ENCODE measurements at places on chromosomes 3 and 15. TPM values are rescaled to one million over a fixed set of nuclear protein-coding genes. Genes with fewer than 3 reads are reported as not detected.
A peak's percentile ranks its signal among the peaks of the same experiment; 100 is the strongest.

- H3K27ac ChIP-seq: peak overlapping the region; percentile 94
- peaks cover 64% of the 10 kb centered on the region for H3K4me1 ChIP-seq
- H3K4me3 ChIP-seq: peak overlapping the region; percentile 31
Observed at GRCh38 chr15:88637841-88638625, 783 bp upstream of the ISG20 start.

DNA sequence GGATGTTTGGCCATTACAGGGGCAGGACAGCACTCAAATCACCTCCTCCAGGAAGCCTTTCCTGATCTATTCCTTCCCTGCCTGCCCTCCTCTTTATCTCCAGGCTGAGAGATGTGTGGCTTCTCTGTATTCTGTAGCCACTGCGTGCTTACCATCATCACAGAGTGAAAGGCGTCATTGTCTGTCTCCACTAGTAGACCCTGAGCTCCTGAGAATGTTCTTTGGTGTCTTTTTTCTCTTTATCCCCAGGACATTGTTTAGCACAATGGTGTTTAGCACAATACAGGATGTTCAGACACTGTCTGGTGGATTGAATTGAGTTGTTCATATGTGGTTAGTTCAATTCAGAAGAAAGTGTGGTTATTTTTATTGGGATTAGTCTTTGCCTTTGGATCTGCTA is 26.2 kb upstream of the LARS2 start:
- H3K36me3 ChIP-seq: no peaks in the 10 kb centered on the region
- no peaks in the 10 kb centered on the region for H3K27me3 ChIP-seq
- no peak overlapping the region for H3K4me3 ChIP-seq
- H3K27ac ChIP-seq: no peak overlapping the region
- no peak for DNase-seq
- no peaks in the 10 kb centered on the region for H3K4me1 ChIP-seq

DNA sequence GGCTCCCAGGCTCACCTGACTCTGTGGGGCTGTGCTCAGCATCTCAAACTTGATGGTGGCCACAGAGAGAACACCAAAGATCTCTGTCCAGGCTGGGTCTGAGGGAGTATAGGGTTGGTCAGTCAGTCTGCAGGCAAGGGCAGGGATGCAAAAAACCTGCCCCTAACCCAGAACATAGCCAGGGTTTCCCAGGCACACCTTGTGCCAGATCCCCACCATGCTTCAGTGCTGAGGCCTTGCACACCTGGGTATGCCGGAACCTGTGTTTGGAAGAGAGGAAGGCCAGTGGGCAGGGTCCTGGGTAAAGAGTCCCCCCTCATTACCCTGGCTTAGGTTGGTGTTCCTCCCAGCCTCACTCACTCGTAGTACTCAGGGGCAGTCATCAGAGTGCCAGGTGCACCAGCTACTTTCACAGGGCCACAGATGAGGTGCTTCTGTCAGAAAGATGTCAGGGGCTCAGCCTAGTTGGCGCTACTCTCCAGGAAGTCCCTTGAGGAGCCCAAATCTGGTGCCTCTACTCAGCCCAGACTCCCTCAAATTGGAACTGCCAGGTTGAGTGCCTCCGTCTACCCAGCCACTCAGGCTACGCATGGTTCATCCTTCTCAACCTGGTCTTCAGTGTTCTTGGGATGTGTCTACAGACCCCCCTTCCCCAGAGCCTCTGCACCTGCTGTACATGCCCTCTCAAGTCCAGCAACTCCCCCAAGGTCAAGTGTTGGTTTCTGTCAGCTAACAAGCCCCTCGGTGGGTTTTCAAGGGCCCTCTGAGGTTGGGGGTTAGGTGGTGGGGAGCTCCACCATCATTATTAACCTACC is 1.8 kb downstream of the DALRD3 start:
- no peak overlapping the region for H3K4me3 ChIP-seq
- no peaks in the 10 kb centered on the region for H3K36me3 ChIP-seq
- H3K4me1 ChIP-seq: peaks cover 36% of the 10 kb centered on the region
- no peak overlapping the region for H3K27ac ChIP-seq
- no peaks in the 10 kb centered on the region for H3K27me3 ChIP-seq

GRCh38 chr3:115211810-115212492 is 64.9 kb upstream of the ZBTB20 start:
- no peak overlapping the region for H3K27ac ChIP-seq
- no peak for DNase-seq
- no peaks in the 10 kb centered on the region for H3K27me3 ChIP-seq
- no peaks in the 10 kb centered on the region for H3K36me3 ChIP-seq

DNA sequence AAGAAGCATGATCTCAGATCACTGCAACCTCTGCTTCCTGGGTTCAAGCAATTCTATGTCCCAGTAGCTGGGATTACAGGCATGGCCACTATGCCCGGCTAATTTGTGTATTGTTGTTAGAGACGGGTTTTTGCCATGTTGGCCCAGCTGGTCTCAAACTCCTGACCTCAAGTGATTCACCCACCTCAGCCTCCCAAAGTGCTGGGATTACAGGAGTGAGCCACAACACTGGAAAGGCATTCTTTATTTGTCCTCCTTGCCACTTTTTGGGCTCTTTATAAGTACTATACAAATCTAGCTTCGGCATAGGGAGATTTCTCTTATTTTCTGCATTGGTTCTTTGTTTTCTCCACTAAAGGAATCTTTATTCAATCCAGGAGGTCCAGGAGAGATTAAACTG is 18.6 kb downstream of the CMTM8 start:
- H3K4me3 ChIP-seq: no peak overlapping the region
- no peak overlapping the region for H3K27ac ChIP-seq
- no peaks in the 10 kb centered on the region for H3K4me1 ChIP-seq
- H3K36me3 ChIP-seq: no peaks in the 10 kb centered on the region
- DNase-seq: no peak
- H3K27me3 ChIP-seq: no peaks in the 10 kb centered on the region

DNA sequence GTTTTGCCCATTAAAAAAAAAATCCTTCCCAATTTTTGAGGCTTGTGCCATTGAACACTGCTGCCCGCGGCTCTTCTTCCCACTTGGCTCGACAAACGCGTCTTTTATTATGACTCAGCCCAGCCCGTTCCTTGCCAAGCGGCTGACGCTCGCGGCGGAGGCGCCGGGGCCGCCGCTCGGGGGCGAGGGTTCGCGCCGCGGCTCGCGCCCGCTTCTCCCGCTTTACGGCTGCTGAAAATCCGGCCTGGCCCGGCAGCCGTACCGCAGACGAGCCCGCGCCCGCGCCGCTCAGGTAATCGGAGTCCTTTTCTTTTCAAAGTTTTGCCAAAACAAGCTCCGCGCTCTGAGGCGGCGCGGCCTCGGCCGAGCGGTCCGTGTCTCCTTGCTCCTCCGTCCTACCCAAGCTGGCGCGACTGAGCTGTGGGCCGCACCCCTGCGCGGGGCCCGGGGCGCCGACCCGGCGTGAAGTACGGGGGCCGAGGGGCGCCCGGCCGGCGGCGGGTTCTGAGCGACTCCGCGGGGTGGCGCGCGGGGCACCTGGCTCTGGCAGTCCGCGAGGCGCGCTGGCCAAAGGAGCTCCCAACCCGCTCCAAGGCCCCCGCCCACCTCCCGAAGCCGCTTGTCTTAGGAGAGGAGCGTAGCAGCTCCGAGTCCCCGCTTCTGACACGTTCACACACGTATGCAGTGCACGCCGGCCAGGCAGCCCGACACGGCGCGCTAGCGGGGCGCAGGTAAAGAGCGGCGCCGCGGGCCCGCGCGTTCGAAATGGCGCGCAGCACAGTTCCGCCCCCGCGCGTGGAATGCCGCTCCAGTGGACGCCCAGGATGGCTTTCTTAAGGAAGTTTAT is 418.2 kb upstream of the NAALADL2 start:
- peak overlapping the region; percentile 98 for H3K27ac ChIP-seq
- H3K4me1 ChIP-seq: peaks cover 4% of the 10 kb centered on the region
- DNase-seq: peak; percentile 87
- H3K4me3 ChIP-seq: peak overlapping the region; percentile 63
- H3K36me3 ChIP-seq: no peaks in the 10 kb centered on the region
- H3K27me3 ChIP-seq: no peaks in the 10 kb centered on the region

Gene CCPG1
- 98.0 TPM for total RNA-seq

Gene CACNA1D
- total RNA-seq: 58.2 TPM
